ENCODE measurements at places on chromosomes 5 and 9.

DNA sequence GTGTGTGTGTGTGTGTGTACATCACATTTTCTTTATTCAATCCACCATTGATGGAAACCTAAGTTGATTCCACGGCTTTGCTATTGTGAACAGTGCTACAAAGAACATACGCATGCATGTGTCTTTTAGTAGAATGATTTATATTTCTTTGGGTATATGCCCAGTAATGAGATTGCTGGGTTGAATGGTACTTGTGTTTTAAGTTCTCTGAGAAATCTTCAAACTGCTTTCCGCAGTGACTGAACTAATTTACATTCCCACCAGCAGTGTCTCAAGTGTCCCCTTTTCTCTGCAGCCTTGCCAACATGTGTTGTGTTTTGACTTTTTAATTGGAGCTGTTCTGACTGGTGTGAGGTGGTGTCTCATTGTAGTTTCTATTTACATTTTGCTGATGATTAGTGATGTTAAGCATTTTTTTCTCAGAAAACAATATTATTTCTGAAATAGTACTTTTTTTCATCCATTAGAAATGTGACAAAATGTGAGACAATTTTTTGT, 769.7 kb downstream of the TAF11L14 start:
- no peak for DNase-seq

- DNase-seq, result peak; percentile 58
Measured at GRCh38 chr5:99032234-99033013, 103.6 kb upstream of the CHD1 start.

DNA sequence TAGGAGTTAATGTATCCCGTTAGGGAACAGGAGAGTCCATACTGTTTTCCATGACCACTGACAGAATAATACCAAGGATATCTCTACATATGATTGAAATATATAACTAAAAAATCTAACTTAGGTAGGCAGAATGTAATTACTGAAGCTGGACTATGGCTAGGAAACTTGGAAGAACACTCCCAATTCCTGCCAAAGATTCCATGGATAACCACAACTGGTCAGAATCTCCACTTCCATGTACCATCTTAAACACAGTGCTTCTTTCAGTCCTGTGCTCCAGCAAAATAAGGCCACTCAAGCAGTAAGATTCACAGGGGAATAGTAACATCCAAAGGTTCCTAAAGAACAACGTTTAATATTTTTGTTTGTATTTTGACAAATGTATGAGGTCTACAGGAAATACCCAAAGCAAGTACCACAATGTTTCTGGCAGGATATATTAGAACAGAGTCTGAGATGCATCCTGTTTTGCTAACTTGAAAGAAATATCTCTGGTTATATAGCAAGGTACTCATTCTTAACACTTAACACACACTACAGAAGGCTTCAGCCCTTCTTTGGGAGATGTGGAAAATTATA, 295.0 kb downstream of the ADAMTS6 start:
- DNase-seq, result no peak

- no peak for DNase-seq
Measured at GRCh38 chr5:11973469-11973868, 69.2 kb upstream of the CTNND2 start.

DNA sequence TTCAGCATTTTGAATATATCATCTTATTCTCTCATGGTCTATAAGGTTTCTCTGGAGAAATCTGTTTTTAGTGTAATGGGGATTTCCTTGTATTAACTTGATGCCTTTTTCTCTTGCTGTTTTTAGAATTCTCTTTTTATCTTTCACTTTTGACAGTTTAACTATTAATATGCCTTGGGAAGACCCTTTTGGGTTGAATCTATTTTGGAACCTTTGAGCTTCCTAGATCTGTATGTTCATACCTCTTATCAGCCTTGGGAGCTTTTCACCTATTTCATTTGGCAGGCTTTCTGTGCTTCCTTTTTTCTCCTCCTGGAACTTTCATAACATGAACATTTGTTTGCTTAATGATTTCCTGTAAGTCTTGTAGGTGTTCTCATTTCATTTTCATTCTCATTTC, 22.2 kb downstream of the RCL1 start:
- no peak for DNase-seq
